Posterior vena cava (tissue), 2 donors: ENCODE measurements at places on chromosomes 4 and X.

GRCh38 chrX:101708163-101708562 lies 48.5 kb upstream of the ARMCX2 start:
- DNase-seq = no peak

GRCh38 chrX:40897718-40898270 lies 162.5 kb upstream of the MED14 start:
- DNase-seq = no peak

- DNase-seq = no peak
Measured at GRCh38 chr4:84381759-84382158, 117.3 kb downstream of the NKX6-1 start.

DNA sequence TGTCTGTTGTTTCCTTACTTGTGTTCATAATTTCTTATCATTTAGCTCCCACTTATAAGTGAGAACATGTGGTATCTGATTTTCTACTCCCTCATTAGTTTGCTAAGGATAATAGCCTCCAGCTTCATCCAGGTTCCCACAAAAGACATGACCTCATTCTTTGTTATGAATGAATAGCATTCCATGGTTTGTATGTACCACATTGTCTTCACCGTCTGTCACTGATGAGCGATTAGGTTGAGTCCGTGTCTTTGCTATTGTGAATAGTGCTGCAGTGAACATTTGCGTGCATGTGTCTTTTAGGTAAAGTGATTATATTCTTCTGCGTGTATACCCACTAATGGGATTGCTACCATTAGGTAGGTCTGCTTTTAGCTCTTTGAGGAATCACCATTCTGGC lies 624.3 kb upstream of the EPHA5 start:
- no peak for DNase-seq

DNA sequence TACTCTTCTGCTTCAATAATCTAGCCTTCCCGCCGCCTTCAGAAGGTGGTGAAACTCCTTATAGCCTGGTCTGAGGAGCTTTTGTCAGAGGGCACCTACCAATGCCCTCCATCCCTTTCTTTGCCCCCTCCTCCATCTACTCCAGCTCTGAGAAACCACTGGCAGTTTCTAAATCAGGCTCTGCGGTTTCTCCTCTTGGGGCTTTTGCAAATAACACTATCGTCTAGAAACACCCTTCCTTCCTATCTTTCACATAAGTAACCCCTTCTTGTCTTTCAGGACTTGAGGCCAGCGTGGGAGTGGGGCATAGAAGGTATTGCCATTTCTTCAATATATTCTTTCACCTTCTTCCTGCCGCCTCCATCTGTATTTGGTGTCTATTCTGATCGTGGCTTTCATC lies 1.2 kb upstream of the EFHC2 start:
- no peak for DNase-seq

DNA sequence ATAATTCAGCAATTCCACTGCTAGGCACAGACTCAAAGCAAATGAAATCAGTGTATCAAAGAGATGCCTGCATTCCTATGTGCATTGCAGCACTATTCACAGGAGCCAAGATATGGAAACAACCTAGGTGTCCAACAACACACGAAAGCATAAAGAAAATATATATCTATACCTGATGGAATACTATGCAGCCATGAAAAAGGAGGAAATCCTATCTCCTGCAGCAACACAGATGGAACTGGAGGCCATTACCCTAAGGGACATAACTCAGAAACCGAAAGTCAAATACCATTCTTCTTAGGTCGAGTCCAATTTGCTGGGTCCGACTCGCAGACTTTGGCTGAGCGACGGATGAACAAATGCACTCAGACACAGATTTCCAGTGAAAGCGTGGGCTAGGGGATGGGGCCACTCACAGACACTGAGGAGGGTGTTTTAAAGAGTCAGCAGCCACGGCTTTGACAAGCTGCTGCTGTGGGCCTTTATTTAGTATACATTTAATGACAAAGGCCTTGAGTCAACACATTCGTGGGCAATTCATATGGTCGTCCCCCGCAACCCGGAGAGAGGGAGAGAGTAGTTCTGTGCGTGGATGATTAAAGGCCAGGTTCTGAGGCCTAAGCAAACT lies 93.8 kb downstream of the DHRSX start:
- no peak for DNase-seq

DNA sequence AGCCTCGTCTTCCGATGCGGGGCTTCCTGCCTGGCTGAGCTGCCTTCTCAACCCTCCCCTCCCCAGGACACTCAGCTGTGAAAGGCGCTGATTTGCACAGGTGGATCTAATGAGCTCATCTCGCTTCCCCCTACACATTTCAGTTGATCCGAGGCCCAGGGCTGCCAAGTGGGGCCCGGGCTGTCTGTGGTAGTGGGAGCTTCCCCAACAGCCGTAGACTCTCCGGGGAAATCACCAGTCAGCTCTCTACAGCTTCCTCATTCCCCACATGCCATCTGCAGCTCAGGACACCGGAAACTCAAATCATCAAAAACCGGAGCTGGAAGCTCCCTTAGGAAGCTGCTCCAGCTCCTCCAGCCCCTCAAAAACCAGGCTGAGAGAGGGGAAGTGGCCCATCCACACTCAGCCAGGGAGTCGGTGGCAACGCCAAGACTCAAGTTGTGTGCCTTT lies 56.2 kb downstream of the SMIM20 start:
- no peak for DNase-seq

GRCh38 chr4:163072222-163072621 lies 94.5 kb downstream of the NAF1 start:
- DNase-seq = no peak

GRCh38 chr4:121654738-121655137 lies 42.0 kb downstream of the ANXA5 start:
- no peak for DNase-seq

GRCh38 chrX:71302461-71303213 lies 1.1 kb downstream of the ITGB1BP2 start:
- DNase-seq = no peak

GRCh38 chrX:15336023-15336413 lies 695 bp upstream of the PIGA start:
- DNase-seq = no peak

GRCh38 chr4:121280425-121280824 lies 100.4 kb downstream of the QRFPR start:
- DNase-seq = no peak

DNA sequence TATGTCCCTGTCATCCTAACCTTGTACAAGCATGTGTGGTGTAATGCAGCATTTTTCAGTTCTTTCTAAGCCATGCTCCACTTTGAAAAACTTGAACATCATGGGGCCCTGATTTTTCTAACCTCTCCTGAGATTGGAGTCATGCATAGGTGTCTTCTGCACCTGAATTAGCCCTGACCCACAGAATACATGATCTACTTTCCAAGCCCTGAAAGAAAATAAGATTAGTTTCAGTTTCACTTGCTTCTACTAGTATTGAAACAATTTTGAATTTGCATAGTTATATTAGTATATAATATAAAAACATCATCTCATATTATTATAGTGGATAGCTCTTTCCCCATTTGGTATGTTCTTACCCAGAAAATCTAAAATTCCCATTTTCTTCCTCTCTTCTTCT lies 178.2 kb downstream of the HS3ST1 start:
- DNase-seq = no peak

GRCh38 chr4:174131901-174132300 lies 151.6 kb downstream of the FBXO8 start:
- DNase-seq = no peak

- DNase-seq = no peak
Measured at GRCh38 chr4:16659079-16659478, 239.4 kb downstream of the LDB2 start.

DNA sequence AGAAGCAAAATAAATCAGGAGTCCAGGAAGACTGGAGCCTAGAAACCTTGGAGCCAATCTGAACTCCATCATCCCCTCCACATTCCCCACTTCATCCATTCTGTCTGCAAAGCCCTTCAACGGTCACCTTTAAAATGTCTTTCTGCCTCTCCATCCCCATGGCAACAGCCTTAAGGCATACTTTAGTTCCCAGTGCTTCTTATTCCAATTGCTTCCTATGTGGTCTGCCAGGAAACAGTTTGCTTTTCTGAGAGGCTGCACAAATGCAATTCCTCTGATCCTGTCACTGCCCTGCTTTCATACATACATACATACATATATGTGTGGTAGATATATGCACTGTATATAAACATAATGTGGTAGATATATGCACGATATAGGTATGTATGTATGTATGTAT lies 786 bp upstream of the MAGEH1 start:
- DNase-seq = no peak

DNA sequence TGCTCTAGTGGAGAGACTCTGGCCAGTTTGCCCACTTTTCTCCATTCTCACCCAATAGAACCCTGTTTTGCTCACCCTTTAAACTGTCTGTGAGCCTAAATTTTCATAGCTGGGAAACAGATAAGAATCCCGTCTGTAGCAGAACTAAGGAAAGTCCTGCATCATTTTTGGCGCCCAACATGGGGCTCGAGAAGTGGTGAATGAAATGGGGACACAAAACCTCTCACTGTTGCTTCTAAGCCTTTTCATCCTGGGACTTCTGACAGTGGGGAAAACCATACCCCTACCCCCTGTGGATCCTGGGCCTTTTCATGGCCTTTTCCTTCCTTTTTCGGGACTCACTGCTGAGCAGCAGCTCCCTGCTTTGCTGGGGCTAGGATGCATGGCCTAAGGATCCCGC lies 189.9 kb downstream of the INPP4B start:
- DNase-seq = no peak

- no peak for DNase-seq
Measured at GRCh38 chr4:152045807-152046571, 285.2 kb upstream of the GATB start.

DNA sequence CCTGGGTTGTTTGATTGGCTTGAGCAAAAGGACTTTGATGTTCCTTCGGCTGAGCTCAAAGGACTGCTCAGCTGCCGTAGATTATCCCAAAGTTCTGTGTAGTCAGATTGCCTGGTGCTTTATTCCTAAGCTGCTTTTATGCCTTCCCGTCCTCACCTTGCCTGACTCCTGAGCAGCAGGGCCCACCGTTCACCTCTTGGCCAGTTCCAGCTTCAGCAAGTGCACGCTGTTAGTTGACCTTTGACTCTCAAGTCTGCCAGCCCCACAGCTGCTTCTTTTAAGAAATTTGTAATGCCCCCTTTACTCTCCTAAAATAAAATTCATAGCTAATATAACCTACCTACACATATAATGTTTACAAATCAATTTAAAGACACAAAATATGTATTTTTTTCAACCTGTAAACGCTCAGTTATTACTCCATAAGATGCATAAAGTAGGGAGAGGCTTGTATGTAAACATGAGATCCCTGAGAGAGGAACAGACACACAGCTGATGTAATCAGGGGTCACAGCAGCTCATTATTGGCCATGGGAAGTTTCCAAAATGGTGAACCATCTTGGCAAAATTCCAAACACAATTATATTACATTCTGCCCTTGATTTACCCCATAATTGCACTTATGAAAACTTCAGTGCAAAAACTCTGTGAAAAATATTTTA lies 28.6 kb downstream of the UCHL1 start:
- DNase-seq = no peak

DNA sequence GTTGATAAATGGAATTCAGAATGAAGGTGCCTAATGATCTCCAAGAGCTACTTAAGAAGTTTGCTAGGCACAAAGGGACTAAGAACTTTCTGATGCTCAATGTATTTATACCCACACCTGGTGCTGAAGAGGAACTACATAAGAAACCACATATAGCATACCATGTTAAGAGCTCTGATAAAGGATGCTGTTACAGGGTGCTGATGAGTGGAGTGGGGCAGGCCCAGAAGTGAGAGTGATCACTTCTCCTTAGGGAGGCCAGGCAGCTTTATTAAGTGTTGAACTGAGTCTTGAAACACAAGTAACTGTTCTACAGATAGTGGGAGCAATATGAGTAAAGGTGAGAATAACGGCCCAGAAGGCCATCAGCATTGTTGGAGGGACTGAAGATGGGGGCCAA lies 68.3 kb upstream of the CHRDL1 start:
- no peak for DNase-seq

- no peak for DNase-seq
Measured at GRCh38 chr4:104393655-104394324, 100.9 kb downstream of the CXXC4 start.

GRCh38 chr4:35506161-35506560 lies 738.2 kb downstream of the ARAP2 start:
- no peak for DNase-seq

GRCh38 chr4:86856896-86857295 lies 7.7 kb upstream of the SLC10A6 start:
- DNase-seq = no peak

DNA sequence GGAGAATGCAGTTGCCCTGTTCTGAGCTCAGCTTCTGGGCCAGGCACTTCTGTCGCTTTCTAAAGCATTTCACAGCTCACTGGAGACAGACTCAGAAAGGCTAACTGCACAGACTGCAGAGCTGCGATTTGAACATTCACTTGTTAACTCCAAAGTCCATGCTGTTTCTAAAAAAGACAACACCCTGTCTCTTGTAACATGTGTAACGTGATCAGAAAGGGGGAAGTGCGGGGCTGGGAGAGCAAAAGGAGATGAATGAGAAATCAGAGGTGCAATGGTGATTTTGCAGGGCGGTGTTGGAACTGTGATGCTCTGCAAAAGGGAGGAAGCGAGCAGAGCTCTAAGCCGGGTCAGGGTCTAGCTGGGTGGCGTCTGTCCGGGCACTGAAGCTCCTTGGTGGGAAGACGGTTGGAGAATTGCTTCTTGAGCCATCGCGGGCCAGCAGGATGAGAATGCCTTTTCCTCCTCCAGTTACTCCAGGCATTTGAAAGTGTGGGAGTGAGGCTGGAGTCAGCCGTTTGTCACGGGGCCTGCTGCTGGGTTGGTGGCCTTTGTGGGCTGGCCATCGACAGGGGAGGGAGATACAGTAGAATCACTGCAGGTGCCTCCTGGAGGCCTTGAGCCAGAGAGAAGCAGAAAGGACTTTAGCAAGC lies 20.3 kb downstream of the TBC1D14 start:
- no peak for DNase-seq

GRCh38 chrX:56221101-56221500 lies 11.1 kb upstream of the KLF8 start:
- no peak for DNase-seq

- no peak for DNase-seq
Measured at GRCh38 chrX:95875661-95876060, 809.0 kb upstream of the DIAPH2 start.

DNA sequence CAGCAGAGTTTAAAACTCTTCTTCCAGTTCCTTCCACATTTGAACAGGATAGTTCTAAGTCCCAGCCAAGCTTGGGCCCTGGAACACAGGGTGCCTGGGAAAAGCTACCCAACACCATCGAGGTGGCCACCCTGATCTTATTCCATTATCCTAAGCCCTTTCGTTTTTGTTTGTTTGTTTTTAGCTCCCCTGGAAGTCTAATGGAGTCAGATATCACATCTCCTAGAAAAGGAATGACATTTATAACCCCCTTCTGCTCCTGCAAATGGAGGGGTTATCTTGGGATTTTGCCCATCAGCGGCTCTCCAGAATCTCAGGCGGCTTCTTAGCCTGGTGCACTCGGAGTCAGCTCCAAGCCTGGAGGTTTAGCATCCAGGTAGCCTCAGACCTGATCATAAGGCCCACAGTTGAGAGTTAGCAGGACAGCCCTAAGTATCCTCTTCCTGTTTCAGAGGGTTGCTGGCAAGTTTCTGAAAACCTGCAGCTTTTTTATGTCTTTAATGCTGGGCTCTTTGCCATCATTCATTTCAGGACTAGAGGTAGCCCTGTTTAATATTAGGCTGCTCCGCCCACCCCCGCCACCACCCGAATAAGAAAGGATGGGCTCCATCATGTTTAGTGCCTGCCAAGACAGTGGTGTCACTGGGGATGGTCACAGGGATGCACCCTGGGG lies 230.0 kb upstream of the LNX1 start:
- no peak for DNase-seq
